ENCODE measurements at places on chromosomes 11 and 22.
A peak's percentile ranks its signal among the peaks of the same experiment; 100 is the strongest.

GRCh38 chr11:36744375-36745168, 146.5 kb upstream of the RAG2 start:
- DNase-seq, result peak; percentile 34

DNA sequence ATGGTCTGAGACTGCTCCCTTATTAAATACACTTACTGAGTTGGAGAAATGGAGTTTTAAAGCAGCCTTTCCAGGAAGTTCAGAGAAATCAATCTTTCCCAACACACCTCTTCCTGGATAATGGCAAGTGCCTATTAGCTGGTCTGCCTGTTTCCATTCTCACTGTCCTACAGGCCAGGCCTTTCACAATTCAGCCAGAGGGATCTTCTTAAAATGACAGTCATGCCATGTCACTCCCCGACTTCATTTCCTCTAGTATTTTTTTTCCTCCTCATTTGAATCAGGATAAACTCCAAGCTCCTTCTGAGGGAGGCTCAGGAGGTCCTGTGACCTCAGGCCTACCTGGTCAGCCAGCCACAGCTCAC, 62.6 kb downstream of the FDX1 start:
- DNase-seq, result no peak

GRCh38 chr11:32526760-32527159, 56.9 kb upstream of the EIF3M start:
- no peak for DNase-seq

DNA sequence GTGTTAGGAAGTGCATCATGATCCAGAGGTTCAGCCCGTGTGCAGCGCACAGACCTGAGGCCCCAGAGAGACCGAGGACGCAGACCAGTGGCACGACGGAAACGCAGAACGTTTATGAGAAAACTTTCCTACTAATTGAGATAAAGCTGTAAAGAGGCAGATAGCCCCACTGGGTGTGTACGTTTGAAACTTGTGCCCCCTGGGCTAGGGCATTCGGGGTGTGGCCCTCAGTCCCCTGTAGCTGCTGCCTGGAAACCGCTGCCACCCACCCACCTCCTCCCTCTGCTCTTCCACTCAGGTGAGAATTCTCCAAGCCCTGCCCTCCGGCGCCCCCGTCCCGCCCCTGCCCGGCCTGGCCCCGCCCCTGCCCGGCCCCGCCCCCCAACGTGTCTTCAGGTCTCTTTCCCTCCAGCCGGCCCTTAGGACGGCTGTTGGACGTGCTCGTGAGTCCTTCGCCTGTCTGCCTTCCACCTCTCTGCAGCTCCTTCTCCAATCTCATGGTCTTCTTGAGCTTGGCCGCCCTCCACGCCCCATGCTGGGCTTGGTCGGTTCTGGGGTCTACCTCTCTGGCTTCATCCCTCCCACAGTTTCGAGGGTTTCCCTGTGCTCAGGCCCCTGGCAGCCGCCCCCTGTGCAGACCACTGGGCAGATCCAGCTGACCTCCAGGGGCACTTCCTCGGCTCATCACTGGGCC, 12.1 kb downstream of the MAPK8IP2 start:
- DNase-seq, result no peak

GRCh38 chr11:44684859-44685281, 41.9 kb upstream of the TSPAN18 start:
- DNase-seq, result no peak

- DNase-seq, result no peak
Measured at GRCh38 chr11:87851234-87851633, 324.0 kb downstream of the RAB38 start.

DNA sequence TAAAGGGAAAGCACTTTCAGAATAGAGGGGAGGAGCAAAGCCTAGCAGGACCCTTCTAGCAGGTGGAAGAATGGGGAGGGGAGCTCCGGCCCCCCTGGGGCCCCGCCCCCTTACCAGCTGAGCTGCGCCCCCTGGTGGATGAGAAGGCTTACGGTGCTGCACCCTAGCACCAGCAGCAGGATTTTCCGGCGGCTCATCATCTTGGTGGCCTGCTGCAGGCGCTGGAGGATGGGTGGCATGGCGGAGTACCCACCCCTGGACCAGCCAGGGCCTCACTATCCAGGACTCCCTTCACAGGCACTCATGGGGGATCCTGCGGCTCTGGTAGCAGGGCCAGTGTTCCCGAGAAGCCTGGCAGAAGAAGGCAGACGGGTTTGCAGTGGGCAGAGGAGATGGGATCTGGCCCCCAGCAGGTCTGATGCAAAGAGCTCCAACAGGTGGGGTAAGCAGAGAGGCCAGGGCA, 3.8 kb downstream of the GAL3ST3 start:
- DNase-seq, result peak; percentile 81

DNA sequence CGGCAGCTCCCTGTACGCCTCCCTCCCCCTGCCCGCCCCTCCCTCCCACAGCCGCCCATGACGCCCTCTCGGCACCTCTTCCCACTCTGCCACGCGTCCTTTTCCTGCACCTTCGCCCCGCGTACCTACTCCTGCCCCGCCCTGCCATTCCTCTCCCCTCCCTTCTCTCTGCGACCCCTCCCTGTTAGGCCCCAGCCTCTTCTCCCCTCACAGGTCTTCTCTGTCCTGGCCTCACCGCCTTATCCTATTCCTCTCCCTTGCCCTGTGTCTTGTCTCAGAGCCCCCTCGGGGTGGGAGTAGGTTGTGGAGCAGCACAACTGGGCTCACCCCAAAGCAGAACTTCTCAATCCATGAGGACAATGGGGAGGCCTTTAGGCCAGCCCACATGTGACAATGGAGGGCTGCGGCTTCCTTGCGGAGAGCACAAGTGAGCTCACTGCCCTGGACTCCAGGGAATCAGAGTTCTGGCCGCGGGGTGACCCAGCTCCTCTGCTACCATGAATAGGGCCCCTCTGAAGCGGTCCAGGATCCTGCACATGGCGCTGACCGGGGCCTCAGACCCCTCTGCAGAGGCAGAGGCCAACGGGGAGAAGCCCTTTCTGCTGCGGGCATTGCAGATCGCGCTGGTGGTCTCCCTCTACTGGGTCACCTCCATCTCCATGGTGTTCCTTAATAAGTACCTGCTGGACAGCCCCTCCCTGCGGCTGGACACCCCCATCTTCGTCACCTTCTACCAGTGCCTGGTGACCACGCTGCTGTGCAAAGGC, 539 bp downstream of the SLC35C1 start:
- no peak for DNase-seq

DNA sequence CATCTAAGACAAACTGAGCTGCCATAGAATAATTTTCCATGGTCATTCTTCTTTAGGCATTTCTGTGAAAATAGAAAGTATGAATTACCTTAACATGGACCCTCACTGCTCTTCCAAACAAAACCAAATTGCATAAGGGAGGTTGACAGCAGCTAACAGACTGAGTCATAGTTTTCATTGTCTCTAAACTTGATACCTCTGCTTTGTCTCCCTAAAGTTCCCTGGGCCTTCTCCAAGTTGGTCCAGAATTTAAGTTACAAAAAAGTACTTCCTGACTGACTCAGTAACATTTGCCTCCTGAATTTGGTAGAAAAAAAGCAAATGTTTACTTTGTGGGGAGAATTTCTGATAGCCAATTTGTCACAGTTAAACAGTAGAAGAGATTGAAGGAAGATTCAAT, 3.0 kb downstream of the OR8D1 start:
- no peak for DNase-seq

GRCh38 chr11:11923828-11924227, 82.1 kb downstream of the USP47 start:
- no peak for DNase-seq

- no peak for DNase-seq
Measured at GRCh38 chr11:112159098-112160065, 4.5 kb downstream of the IL18 start.

- no peak for DNase-seq
Measured at GRCh38 chr11:14237444-14237961, 121.5 kb downstream of the RRAS2 start.

- DNase-seq, result no peak
Measured at GRCh38 chr11:1508986-1509385, 22.4 kb upstream of the MOB2 start.

DNA sequence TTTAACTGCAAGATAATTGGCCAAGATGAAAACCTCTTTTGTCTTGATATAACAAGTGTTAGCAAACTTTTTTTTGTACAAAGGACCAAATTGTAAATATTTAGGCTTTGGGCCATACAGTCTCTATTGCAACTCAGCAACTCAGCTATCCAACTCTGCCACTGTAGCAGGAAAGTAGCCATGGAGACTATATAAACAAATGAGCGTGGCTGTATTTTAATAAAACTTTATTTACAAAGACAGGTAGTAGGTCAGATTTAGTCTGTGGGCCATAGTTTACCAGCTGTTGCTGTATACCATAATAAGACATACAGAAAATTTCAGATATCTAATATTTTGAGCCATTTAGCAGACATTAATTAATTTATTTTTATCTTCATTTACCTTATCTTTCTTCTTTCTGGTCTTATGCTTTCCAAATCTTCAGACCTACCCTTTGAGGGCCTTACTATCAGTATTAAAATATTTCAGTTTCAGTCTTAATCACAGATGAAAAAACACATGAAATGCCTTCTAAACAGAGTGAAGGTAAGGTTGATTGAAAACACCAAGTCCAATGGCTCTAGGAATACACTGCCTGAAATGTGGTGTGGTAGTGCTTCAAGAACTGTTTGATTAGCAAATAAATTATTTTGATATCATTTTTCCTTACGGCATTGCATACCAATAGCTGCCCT, 256.9 kb upstream of the CTSC start:
- no peak for DNase-seq

GRCh38 chr11:62791501-62792201, at the start of gene TMEM223:
Gene TMEM223 (minus strand): TSS chr11:62792006. CDS start chr11:62791994, 12 bp downstream.
- peak; percentile 85 for DNase-seq

DNA sequence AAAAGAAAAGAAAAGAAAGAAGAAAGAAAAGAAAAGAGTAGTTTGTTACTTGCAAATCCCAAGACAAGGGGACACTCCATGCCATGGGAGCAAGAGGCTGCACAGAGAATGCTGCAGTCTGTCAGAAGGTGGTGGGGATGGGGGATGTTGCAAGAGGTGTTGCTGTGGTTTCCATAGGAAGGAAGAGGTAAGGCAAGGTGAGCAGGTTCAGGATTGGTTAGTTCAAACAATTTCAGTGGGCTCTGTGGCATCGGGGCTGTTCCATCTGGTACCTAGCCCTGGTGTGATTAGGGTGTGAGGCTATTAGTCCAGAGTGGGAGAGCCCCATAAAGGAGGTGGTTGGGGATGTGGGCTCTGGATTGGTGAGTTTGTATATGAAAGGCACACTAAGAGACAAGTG, 172.7 kb downstream of the BCR start:
- DNase-seq, result no peak

- no peak for DNase-seq
Measured at GRCh38 chr11:29231586-29231985, 785.2 kb downstream of the KCNA4 start.

GRCh38 chr22:19808873-19809478, 45.7 kb downstream of the GNB1L start:
- no peak for DNase-seq

- no peak for DNase-seq
Measured at GRCh38 chr22:38415561-38416321, 39.3 kb downstream of the KCNJ4 start.

- no peak for DNase-seq
Measured at GRCh38 chr11:18501629-18502028, 25.1 kb downstream of the TSG101 start.

GRCh38 chr11:2902784-2903671, 17.5 kb upstream of the CDKN1C start:
- no peak for DNase-seq

GRCh38 chr11:45333001-45333971, 47.1 kb upstream of the SYT13 start:
- DNase-seq, result no peak

GRCh38 chr22:46079861-46080821, 70.2 kb upstream of the PPARA start:
- no peak for DNase-seq

- no peak for DNase-seq
Measured at GRCh38 chr11:129703846-129704245, 111.8 kb upstream of the TMEM45B start.

- DNase-seq, result no peak
Measured at GRCh38 chr11:110032957-110033570, 60.1 kb upstream of the ZC3H12C start.

DNA sequence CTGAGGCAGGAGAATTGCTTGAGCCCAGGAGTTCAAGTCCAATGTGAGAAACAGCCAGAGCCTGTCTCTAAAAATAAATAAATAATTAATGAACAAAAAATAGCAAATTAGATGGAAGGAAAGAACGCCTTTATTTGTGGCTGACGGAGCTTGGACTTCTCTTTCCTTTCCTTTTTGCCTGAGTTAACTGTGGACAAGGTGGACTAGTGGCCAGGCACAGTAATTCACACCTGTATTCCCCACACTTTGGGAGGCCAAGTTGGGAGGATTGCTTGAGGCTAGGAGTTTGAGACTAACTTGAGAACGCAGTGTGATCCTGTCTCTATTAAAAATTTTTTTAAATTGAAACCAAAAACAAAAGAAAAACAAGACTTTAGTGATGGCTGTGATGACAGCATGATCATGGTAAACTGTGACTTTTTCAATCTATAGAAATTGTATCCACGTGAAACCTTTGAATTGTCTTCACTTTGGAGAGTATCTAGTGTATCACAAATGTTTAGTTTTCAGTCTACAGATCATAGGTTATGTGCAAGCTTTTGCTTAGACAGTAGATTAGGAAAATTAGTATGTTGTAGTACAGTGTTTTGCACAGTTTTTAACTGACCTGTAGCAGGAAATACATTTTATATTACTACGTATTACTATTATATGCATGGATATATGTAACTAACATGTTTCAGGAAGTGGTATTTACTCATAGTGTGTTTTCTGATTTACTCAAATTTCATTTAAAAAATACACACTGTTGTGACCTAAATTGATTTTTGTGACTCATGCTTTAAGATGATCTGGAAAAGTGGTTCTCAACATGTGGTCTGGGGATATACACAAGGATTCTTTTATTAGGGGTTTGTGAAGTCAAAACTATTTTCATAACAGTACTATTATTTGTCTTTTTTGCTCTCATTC, 42.1 kb downstream of the KDM2A start:
- DNase-seq, result no peak

DNA sequence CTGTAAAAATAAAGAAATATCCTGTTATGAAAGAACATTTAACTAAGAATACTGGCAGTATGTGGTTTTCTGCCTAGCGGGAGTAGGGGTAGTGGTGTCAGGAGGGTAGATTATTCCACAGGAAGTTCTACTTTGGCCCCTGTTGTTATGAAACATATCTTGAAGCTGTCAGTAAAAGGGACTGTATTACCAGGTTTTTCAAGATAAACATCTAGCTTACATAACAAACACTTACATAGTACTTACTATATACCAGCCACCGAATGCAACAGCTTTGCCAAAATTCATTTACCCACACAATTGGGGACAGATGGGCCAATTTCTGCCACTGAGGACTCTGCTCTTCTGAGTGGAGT, 3.7 kb downstream of the TMEM123 start:
- no peak for DNase-seq

DNA sequence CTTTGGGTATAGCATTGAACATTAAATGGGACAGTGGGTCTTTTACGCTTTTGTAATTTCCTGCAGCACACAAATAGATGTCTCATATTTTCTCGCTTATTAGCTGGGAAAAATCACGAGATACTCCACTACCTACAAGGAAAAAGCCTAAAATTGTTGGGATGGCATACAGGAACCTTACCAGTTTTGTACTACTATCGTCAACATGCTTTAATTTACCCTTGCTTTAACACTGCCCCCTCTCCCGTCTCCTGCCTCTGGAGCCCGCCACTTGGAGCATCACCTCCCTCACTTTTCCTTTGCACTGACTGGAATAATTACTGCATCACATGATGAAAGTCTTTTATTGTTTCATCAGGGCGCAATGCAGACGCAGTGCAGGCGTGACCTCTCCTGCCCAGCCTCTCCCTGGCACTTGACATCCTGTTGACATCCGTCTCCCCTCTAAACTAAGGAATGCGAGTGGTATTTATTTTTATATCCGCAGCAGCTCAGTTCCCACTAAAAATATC, 1.0 kb upstream of the FNBP4 start:
- DNase-seq, result peak; percentile 4
